ENCODE measurements at places on chromosomes 12 and 14.

DNA sequence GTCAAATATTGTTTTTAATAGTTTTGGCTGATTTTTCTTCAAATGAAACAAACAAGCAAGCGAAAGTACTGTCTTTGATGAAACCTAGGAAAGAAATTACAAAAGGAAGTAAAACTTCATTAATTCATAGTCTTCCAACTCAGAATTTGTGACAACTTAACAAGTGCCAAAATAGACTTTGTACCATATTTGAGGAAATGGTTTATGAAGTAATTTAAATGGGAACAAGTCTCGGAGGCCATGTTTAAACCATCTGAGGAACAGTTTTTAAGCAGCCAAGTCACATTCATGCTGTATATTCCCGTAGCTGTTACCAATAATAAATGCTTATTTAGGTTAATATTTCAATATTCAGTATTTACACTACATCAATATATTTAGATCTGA lies 745 bp upstream of the ARHGDIB start:
- DNase-seq, result no peak

DNA sequence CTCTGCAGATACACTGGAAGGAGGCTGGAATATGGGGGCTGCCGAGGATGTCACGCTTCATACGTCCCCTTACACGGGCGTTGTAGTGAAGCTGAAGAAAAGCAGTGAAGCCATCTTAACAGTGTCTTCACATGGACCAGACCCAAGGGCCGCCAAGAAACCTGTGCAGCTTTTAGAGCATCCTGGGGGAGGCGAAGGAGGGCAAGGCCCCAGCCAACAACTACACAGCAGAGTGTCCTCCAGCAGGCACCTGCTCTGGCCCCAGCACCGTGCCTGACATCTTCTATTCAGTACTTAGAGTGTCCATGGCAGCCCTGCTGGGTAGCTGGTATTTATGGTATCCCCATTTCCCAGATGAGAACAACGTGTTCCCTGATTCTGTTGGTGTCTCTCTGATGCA lies 48.9 kb upstream of the RIN3 start:
- no peak for DNase-seq

DNA sequence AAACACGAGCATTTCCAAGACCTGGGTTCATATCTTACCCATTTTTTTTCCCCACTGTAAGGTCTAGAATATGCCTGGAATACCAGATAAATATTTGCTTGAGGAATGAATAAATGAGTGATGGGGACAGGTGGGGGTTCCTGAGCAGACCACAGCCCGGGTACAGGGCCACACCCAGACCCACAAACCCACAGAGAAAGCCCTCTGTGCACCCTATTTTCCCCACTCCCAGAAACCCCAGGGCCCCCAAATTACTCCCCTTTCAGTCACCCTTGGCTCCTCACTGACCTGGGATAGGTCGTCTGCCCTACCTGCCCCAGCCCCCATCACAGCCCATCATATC lies 66.5 kb upstream of the DDX11 start:
- DNase-seq, result no peak

DNA sequence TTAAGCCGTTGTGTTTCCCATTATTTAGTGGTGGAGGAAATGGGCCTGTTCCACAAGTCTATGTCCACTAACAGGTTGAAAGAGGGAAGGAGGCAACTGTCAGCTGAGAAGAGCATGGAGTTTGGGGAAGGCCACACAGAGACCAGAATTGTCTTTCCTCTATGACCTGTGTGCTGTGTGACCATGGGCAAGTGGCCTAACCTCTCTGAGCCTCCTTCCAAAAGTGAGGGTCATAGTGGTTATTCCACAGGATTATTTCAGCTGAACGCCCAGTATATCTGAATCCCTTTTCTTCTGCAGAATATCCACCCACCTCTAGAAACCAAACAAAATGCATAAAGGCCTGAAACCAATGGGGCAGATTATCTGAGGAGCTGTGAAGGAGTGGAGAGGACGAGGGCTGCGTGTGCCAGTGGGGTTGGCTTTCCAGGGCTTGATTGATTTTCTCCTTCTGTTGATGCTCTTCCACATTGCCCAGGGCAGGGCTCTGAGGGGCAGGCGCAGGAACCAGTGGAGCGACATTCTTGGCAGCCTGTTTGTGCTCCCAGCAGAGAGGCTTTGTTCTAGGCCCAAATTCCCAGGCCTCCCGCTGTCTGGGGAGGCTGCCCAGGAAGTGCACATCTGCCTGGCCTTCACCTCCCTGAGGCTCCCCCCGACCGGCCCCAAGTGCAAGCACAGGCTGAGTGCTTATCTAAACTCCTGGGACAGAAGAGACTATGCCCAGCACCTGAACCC lies 452.7 kb downstream of the BCL11B start:
- no peak for DNase-seq

DNA sequence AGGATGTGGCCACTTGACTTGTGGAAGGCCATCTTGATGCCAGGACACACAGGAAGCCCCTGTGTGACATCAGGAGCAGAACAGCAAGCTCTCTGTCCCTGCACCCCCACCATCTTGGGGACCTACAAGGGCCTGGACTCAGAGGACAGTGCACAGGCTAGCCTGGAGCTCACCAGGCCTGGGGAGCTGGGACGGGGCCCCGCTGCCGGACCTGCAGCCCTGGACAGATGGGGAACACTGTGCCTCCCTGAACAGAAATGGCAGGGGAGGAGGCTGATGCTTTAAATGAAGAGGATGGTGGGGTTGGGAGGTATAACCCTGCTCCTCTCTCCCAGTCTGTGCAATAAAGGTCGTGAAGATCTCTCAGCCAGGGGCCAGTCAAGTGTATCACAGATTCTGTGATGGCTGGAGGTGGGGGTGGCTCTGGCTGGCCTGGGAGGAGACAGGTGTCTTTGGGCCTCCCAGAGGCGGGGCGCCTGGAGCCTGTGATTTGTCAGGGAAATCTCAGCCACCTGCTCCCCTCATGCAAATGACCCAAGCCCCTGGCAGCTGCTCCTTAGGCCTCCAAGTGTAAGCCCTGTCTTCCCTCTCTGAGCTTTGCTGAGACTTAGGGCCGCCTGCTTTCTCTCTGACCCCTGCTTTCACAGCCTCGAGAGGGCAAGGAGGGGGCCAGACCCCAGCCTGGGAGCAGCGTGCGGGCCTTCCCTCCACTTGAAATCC lies 1.1 kb upstream of the GNB3 start:
- no peak for DNase-seq

- no peak for DNase-seq
Measured at GRCh38 chr14:79783041-79783440, 428.3 kb downstream of the DIO2 start.

DNA sequence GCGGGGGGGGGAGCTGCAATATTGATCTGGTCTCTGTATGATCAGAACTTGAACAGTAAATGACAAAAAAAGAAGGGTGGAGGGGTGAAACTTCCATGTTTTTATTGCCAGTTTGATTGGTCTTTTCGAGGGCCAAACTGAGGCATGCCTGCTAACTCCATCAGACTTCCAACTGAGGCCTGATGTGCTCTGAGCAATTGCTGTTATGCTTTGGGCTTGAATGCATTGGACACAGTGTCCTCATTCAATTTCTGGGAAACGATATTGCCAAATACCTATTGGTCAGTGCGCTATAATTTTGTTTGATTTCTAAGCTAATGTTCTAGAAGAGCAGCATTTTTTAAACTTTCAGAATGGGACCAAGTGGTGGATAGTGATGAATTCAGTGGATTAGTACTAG lies 2.1 kb upstream of the SLC38A2 start:
- no peak for DNase-seq

GRCh38 chr12:119601877-119602733 lies 8.5 kb downstream of the TMEM233 start:
- DNase-seq, result no peak

GRCh38 chr14:26401179-26401968 lies 196.5 kb downstream of the NOVA1 start:
- DNase-seq, result no peak

- no peak for DNase-seq
Measured at GRCh38 chr14:20834899-20835298, 32.3 kb upstream of the RNASE1 start.

- no peak for DNase-seq
Measured at GRCh38 chr12:44647917-44648690, 228.0 kb downstream of the NELL2 start.

DNA sequence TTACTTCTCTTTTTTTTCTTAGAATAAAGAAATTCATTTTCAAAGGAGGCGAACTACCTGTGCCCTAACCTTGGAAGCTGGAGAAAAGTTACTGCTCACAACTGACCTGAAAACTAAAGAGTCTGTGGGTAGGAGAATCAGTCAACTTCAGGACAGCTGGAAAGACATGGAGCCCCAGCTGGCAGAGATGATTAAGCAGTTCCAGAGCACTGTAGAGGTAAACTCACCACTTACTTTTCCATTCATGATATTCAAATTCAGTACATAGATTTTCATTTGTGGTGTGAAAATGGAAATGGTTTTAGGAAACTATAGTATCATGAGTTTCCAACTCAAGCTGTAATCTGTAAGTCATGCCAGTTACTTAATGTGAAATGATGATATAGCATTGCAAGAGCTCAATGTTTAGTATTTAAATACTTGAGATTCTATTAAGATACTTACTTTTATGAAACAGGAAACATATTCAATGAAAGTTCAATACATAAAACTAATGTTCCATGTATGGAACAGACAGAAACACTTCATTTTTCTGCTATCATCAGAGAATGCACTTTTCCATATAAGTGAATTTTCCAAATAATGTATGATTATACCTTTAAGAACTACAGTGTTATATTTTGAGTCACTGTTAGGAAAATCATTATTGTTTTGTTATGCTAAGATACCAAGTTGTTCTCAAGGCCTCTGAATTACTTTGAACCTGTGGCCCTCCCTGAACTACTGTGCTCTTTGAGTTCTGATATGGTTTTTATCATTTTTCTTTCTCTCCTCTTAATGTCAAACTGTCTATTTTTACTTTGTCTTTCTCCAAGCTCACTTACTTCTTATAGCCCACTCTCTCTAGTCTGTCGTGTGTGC lies 119.0 kb downstream of the ESR2 start:
- DNase-seq, result no peak

DNA sequence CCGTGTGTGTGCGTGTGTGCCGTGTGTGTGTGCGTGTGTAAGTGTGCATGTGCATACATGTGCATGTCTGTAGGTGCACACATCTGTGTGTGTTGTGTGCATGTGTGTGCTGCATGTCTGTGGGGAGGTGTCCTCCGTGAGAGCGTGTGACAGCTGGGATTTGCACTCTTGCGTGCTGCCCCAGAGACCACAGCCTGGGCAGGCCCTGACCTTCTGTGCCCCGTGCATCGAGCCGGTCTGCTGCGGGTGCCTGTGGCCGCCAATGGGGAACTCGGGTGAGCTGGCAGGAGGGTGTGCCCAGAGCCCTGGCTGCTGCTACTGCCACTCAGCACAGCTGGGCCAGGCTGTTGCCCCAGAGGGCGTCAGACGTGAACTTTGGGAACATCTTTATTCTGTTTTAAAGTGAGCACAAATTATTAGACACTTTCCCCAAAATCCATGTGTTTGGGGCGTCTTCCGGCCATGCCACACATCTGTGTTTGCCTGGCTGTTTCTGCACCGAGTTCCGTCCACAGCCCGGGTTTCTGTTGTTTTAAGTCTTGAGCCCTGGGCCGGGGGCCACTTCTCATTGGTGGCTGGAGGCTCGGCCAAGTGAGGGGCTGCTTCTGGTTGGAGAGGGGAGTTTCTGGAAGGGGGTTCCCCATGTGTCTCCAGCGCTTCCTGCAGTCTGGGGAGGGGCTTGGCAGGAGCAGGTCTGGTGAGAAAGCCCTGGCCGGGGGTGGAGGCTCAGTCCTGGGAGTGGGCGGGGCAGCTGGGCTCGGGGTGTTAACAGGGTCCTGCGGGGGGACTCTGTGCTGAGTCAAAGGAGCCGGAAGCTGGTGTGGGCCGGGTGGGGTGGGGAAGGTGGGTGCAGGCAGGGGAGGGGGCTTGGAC lies 7.6 kb downstream of the CEP170B start:
- no peak for DNase-seq

DNA sequence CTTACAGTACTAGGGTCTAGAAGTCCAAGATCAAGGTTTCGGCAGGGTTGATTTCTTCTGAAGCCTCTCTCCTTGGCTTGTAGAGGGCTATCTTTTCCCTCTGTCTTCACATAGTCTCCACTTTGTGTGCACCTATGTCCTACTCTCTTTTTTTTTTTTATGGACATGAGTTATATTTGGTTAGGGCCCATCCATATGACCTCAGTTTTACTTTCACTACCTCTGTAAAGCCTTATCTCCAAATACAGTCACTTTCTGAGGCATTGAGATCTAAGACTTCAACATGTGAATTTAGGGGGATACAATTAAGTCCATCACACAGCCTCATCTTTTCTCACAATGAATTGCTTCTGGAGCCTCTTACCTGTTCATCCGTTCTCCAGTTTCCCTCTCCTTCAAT lies 5.9 kb upstream of the SPTB start:
- no peak for DNase-seq

DNA sequence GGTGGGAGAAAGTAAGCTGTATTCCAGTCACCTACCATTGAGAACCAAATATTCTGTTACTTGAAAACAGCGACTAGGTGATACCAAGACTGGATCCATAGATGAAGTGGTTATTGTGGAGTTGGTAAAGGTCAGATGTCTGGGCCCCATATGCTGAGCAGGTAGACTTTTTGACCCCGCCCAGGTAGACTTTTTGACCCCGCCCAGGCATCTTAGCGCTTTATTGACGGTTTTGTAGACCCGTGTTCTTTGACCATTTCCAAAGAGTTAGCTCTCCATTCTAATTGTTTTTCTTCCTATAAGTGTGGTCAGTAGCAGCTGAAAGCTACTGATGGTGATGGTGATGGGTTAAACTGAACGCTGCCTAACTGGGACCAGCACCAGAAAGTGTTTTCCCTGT lies 61.6 kb downstream of the SLC8A3 start:
- DNase-seq, result no peak

DNA sequence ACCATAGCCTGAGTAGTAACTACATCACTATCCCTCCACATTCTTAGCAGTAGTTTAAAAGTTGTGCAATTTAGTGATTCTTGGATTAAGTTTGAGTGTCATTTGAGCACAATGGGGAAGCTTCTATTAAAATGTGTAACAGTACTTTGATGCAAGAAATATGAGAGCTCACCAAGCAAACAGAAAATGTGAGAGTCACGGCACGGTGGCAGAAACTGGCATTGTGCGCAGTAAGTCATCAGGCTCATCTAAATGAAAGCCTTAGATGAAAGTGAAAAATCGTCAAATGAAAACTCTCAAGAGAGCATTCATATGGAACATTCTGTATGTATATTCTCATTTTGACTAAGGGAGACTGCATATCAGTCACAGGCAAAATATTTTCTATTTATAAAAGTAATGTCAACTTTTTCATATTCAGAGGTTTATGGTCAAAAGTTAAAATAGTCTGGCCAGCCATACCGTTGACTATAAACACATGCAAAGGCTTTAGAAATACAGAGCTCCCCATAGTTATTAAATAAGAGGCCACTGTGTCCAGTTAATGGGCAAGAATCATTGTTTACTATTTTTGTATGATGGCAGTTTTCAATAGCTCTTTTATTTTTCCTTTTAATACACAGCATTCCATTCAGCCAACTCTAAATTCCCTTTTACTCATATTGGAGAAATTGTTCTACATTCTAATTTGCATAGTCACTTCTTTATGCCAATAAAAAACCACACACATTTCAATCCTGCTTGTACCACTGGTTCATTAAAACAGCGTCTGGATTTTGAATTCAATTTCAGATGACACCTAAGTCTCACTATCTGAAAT lies 167.9 kb downstream of the PRKD1 start:
- no peak for DNase-seq

- peak; percentile 63 for DNase-seq
Measured at GRCh38 chr12:25187781-25188180, 7.2 kb downstream of the DNAI7 start.

GRCh38 chr14:38704220-38704619 lies 398.8 kb downstream of the SEC23A start:
- no peak for DNase-seq
